ENCODE measurements at places on chromosomes 1 and 21.
A peak's percentile ranks its signal among the peaks of the same experiment; 100 is the strongest.

DNA sequence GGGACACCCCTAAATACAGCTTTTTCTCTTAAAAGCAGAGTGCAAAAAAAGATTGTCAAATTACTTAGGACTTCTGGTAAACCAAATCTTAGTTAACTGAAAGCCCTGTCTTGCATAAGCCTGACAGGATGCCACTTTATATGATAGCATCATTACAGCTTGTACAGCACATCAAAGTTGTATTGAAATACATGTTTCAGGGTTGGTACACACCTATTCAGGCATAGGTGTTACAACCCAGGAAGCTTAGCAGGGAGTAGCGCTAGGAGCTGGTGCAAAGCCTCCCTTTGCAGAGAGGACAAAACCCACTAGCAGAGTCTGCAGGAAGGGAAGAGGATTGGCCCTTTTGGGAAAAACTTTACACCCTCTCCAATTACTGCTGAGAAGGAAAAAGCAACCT, 258.9 kb upstream of the SGIP1 start:
- DNase-seq: no peak

DNA sequence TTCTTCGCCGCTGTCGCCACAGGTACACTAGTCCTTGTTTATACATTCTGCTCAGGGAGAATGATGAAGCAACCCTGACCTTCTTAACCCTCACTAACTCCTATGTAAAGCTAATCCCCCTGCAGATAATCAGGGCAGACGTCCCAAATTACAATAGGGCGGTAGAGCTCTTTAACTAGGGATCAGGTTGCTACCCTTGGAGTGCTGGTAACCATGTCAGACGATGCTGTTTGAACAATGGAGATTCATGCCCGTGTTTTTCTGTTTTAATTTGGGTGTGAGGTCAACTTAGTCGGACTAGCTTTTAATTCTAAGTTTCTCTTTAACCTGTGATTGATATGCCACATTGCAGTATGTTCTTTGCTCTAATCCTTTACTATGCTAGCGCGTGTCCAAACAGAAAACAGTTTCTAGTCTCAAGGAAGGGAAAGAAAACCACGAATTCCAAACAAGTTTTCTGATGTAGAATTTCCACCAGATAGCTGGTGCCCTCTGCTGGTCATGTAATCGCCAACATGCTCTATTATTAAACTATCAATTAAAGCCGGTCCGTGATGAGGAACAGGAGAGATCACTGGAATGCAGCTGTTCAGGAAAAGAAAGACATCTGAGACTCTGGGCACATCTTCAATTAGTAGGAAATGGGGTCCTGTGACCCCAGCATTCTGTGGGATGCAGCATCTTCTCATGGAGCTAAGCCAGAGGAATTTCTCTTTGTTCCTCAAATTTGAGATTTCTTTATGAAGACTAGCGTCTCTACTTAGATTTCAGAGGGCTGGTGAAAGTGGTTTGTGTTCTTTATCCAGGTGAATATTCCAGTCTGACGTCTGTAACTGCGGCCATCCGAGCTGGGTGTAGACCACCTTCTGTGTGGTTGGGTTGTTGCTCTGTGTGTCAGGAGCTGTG, 18.3 kb upstream of the VAMP3 start:
- peak; percentile 44 for DNase-seq

- DNase-seq: no peak
These were observed 85.0 kb downstream of the PCP4 start for GRCh38 chr21:39952265-39952664.

- no peak for DNase-seq
These were observed 58.1 kb downstream of the PRKACB start for GRCh38 chr1:84202126-84202525.

DNA sequence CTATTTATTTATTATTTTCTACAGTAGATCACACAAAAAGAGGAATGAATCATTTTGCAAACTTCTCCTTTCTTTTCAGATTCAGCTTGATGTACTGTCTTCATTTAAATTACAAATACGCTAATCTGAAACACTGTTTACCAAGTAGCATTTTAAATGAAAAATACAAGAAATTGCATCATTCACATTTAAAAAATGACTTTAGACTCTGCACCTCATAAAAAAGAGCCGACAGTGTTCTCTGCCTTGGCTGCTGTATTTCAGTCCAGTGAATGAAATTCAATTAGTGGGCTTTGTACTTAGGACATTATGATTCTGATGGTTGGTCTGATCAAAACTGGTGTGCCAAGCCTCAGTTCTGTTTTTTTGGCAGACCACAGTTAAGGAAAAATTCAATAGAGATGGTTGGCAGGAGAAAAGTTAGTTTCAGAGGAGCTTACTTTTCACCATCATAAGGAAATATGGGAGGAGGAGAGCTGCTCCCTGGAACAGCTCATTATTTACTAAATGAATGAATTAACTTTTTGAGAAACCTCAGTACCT, 222.4 kb upstream of the ESRRG start:
- DNase-seq: no peak

DNA sequence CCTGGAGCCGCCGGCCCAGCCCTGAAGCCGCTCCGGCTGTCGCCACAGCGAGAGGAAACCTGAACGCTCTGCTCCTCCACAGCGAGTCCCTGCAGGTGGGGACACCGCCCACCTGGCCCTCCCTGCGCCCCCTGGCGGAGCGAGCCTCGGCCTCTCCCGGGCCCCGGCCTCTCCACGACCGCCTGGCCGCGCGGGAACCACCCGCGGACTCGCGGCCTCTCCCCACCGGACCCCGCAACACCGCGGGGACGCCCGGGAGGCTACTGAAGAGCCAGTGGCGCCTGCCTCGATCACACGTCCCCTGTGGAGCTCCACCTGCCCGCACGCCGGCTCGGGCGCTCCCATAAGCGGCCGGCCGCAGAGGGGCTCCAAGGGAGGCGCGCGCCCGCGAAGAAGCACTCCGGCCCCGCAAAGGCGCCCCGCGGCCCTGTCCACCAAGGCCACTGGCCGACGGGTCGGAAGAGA, 109.6 kb downstream of the KCNN3 start:
- DNase-seq: peak; percentile 83

DNA sequence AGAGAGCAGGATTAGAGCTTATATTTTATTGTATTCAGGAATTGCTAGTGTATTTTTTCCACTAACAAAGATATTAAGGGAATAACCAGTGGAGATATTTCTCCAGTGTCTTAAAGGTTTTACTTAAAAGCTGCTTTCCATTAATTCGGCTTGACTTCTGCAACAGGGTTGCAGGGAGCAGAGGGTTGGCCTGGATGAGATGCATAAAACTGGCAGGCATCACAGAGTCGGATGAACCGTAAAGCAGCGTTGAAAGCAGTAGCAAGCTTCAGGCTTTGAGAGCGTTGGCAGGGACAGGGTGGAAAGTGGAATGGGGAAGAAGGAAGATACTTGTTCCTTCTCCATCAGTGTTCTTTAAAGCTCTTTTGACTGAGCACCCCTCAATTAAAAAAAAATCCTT, 237.2 kb downstream of the LMO4 start:
- no peak for DNase-seq

- no peak for DNase-seq
These were observed 191.8 kb downstream of the TPR start for GRCh38 chr1:186183219-186183618.

DNA sequence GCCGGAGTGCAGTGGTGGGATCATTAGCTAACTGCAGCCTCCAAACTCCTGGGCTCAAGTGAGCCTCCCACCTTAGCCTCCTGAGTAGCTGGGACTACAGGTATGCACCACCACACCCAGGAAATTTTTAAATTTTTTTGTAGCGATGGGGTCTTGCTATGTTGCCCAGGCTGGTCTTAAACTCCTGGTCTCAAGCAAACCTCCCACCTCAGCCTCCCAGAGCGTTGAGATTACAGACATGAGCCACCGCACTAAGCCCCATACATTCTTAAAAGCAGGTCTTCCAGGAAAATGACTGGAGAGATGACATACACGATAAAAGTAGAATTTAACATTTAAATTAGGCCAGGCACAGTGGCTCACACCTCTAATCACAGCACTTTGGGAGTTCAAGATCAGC, 13.4 kb downstream of the MTFR1L start:
- no peak for DNase-seq

DNA sequence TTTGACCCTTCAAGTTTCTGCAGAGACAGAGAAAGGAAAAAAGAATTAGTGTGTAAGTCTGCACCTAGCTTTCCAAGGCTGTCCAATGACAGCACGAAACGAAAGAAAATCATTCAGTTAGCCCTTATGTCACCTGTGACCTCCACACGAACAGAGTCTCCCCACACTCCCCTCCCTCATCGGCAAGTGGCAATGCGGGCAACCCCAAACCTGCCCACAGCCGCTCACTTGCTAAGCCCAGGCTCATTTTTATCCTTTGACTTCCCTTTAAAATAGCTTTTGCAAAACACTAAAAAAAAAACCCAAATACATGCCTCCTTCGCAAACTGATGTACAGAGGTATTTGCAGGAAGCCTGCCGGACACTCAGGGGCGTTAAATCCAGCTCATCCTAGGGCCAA, 10.3 kb downstream of the RCC2 start:
- DNase-seq: no peak

GRCh38 chr1:56147459-56147858, 431.9 kb downstream of the PLPP3 start:
- no peak for DNase-seq

DNA sequence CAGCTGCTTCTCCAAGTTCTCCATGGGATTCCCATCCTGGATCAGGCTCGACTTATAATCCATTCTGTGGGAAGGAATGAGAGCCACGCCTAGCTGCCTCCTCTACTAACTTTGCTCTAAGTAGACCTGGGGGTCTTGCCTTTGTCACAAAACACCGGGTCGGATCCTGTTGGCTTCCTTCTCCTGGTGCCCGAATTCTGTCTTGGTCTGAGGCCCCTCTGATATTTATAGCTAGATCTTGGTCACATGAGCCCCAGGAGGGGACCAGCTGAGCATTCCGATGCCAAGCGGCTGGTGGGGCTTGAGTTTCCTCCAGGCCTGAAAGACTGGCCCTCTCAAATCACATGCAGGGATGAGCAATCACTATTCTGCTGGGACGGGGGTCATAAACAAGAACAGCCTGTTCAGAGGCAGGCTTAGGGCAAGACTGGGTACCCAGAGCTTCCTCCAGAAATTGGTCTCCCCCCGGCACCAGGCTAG, at the start of gene TRIM63:
TRIM63 (minus strand) TSS at position 199 of the 480 bp plus-strand sequence; CDS start at position 63, 136 bp downstream.
- DNase-seq: no peak

- DNase-seq: no peak
These were observed 18.5 kb upstream of the MTARC1 start for GRCh38 chr1:220768126-220768601.

- DNase-seq: no peak
These were observed 17.9 kb downstream of the TNFRSF25 start for GRCh38 chr1:6447818-6448748.

Data from stimulated activated CD4-positive, alpha-beta T cell treated with anti-CD3 and anti-CD28 coated beads, Interleukin-2, amount 100 ng/mL, for 48 hours (primary cell).